C1 segment of cervical spinal cord (tissue), 14 donors: ENCODE measurements at places on chromosomes 2 and 18.

DNA sequence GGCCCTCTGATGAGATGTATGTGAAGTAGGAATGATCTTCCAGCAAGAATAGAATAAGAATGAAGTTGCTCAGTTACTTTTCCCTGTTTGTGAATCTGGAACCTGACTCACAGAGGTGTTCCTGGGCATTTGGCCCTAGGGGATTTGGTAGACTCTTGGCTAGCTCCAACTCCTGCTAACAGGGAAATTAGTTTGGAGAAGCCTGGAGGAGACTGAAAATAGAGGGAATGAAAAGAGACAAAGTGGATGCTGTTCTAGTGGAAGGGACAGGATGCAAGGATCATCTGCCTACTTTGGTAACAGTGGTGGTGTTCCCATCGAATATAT, 19.6 kb downstream of the TMEM17 start:
- DNase-seq = no peak

- DNase-seq = no peak
These were observed 18.4 kb downstream of the KIAA2012 start for GRCh38 chr2:202091476-202091875.

DNA sequence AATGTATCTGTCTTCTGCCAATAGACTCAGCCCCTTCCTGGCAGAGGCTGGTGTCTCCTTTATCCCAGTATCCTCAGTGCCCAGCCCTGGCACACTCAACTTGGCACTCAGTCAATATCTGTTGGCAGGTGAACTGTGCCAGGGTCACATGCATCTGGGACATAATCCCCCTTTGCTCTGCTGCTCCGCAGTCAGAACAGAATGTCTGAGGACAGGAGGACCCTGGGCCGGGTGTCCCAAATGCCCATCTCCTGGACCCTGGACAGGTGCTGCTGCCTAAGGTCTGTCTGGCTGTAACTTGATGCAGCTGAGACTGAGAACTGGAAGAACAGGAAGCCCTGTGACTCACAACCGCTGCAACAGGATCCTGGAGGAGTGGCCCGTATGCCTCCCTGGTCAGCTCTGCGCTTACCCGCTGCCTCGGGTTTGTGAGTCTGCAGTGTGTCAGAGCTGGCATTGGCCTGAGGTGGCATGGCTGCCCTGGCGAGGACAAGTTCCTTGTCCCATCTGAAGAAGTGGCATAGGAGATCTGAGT, 11.4 kb downstream of the HK2 start:
- peak; percentile 60 for DNase-seq

DNA sequence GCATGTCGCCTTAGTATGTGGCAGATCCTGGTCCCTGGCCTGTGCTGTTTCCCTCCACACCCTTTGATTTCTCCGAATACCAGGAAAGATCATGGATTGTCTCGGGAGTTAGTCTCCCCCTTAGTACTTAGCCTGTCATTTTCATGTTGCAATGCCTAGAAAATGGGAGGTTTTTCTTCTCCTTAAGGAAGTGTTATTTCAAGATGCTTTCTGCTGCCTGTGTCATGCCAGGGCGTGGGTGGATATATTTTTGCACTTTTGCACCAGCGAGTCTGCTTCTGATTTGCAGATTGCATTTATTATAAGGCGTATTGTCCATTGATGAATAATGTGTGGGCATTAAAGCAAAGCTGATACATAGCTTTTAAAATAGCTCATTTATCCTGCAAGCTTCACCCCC, 223.5 kb downstream of the NEDD4L start:
- no peak for DNase-seq

DNA sequence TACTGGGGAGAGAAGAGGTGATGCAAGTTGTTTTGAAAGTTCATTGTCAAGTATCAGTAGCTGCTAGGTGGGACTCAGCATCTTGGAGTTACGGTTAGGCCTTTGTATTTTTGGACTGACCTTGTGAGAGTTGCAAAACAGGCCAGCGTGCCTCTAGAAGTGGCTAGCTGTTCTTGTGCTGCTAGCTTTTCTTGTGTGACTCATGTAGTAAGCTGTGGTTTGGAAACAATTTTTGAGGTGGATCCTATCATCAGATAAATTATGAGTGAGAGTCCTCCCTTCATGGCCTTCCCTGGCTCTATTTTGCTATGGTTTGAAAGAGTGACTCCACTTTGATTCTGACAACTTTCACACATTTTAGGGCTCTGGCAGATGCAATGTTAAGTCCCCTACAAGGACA, 409.2 kb upstream of the HS6ST1 start:
- DNase-seq = no peak
